ENCODE measurements at places on chromosomes 6 and 20.

DNA sequence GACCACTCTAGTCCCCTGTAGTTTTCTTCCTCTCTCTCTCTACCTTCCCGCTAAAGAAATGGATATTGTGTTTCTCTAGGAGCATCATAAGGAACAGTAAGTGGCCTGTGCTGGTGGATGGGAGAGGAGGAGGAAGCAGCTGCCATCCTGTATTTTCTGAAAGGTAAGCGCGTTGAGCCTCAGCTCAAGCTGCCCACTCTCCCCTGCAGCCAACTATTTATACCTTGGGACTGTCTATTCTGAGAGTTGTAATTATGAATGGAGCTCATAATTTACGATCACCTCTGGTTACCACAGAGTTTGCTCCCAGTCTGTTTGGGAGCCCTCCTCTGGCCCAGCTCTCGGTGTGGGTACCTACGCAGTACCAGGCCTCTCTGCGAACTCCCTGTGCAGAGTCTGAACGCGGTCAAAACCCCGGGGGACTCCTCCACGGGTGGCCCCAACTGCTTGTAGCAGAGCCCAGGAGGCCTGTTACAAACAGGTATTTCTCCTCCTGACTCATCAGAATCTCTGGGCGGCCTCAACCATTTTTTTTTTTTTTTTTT, 285.4 kb downstream of the SMOC2 start:
- DNase-seq = no peak

GRCh38 chr6:62039605-62040004, 246.4 kb downstream of the KHDRBS2 start:
- DNase-seq = no peak

DNA sequence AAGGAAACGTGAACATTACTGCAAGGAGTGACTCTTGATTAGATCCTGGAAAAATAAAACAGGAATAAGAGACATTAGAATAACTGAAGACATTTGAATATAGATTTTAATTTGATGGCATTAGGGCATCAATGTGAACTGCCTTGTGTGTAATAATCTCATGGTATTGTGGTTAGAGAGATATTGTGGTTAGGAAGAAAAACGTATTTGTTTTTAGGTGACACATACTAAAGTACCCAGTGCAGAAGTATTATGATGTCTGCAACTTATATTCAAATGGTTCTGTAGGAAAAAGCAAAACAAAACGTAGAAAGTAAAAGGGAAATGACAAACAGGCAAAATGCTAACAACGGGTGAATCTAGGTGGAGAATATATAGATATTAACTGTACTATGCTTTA, 65.9 kb upstream of the OGFRL1 start:
- no peak for DNase-seq

DNA sequence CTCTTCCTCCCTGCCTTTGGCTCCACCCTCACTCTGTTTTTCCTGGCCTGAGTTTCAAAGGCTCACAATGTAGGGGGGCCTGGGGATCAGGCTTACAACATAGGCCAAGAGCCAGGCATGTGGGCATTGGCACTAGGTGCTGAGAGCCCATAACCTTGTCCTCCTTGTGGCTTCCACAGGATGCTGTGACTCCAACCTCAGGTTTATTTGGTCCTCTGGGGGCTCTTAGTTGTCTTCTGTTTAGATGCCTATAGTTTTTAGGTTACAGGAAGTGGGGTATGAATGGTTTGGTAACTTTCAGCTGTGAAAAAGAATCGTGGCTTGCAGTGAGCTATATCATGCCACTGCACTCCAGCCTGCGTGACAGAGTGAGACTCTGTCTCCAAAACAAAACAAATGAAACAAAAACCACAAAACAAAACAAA, 25.6 kb downstream of the MMP24 start:
- no peak for DNase-seq

GRCh38 chr6:119467488-119468081, 118.0 kb upstream of the MAN1A1 start:
- no peak for DNase-seq

DNA sequence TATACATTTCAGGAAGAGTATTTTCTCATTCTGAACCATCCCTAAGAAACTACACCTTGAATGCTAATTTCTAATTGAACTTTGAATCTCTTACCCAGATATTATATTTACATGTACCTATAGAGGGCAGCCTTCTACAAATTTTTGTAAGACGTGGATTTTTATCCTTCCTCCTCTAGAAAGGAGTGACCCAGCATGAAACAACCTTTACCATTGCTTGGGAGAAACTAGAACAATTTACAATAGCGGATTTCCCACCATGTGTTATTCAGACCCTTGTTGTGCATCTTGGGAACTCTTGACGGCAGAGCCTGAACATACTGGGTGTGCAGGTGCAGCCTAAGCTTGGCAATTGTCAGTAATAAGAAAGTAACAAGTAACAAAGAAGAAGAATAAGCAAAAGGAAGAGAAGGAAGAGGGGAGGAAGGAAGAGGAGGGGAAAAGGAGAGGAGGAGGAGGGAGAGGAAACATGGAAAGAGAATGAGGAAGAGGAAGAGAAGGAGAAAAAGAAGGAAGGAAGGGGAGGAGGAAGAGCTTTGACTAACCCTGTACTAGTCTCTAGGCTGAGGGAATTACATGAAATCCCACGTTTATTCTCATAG, 10.8 kb upstream of the TAAR1 start:
- peak; percentile 31 for DNase-seq

GRCh38 chr6:17867880-17868279, 119.6 kb downstream of the KIF13A start:
- DNase-seq = peak; percentile 41

DNA sequence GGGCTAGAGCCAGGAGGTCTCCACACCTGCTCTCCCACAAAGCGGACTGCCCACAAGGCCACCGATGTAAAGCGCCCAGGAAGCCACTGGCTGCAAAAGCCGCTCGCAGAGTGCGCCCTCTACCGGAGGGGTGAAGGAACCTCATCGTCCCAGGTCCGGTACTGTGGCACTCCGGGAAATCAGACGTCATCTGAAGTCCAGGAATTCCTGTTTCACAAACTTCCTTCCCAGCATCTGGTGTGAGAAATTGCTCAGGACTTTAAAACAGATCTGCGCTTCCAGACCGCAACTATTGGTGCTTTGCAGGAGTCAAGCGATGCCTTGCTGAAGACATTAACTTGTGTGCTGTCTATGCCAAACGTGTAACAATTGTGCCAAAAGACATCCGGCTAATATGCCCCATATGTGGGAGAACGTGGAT, 115.1 kb upstream of the ARID1B start:
- DNase-seq = no peak

- no peak for DNase-seq
Measured at GRCh38 chr6:33688006-33688405, 23.5 kb downstream of the UQCC2 start.

DNA sequence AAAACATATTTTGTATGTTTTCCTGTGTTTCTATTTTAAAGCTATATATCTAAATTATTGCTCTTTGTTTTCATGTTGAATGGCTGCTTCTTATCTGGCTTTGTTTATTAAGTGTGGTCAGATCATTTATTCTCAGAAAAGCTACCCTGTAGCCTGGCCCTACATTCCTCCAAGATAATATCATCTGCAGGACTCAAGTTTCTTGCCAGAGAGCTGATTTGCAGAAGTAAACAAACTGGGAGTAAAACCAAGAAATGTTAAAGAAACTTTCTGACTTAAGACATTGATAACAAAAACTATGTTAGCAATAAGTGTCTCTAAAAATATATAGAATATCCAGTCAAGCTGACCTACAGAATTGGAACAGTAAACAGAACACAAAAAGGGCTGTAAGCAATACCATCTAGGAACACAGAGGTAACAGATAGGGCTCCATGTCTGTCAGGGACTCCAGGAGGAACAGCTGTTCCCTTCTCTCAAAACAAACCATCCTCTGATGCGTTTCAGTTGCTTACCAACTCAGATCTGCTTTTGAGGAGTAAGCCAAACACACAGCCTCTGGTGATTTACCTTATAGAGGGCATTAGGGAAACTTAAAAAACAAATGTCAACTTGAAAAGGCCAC, 17.5 kb upstream of the CEP85L start:
- peak; percentile 59 for DNase-seq

DNA sequence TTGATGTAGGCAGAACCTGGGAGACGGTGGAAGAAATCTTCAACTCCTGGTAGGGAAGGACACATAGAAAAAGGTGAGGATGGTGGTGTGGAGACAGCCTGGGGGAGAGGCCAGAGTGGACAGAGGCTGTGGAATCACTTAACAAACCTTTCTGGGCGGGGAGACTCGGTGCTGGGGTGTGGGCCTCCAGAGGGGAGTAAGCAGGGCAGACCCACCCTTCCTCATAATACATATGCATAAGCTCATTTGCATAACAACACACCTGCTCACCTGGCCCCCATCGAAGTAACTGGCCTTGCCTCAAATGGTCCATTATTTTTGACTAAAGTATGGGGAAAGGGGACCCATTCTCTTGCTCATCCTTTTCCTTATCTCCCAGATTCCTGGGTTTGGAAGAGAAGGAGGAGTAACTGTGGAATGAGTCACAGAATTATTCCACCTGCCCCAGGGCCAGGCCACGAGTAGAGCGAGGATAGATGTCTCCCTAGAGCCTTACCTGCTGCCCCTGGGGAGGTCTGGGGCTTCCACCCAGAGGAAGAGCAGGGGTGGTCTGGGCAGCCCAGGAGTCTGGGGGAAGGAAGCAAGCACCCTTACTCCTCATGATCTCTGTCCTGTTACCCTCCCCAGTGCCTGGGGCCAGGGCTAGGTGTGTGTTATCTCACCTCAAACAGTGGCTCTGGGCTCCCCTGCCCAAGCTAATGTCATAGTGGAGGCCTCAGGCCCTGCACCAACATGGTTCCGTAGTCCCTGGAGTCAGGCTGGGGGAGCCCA, 10.7 kb upstream of the VEGFA start:
- no peak for DNase-seq

Measured in AG08396 (cell line).